ENCODE measurements at places on chromosomes 6 and 20.
A peak's percentile ranks its signal among the peaks of the same experiment; 100 is the strongest.

DNA sequence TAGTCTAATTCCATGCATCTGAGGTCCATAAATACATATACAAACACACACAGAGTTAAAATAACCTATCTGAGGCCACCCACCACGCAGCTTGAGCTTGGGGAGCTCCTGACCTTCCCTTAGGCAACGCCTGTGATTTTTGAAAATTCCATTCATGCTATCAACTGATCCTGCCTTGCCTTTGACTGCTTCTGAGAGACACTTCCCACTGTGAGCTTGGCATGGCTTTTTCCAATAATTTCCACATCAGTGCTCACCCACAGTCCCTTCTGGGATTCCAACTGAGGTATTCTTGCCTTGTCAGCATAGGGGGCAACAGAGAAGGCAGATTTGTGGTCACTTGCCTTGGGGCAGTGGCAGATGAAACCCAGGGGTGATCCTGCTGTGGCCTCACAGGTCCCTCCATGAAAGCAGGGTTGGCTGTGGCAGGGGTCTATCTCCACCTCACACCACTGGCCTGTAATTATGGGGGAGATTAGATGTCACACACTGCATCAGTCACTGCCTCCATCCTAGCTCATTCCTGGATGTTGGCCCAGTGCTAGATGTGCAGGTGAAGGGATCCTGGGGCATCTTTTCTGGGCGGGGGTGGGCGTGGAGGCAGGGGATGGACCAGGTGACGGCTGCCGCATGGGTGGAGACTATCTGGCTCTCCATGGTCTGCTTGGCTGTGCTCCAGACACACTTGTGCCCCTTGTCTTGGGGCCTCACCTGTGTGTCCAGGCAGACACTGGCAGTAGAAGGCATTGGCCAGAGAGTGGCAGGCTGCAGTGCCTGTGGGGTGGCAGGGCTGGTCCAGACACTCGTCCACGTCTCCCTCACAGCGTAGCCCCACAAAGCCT lies 11.2 kb upstream of the GPSM3 start:
- no peak for DNase-seq

- DNase-seq: no peak
These were observed 19.4 kb upstream of the TULP1 start for GRCh38 chr6:35532126-35532525.

GRCh38 chr20:58071991-58072390 lies 156.5 kb downstream of the ANKRD60 start:
- no peak for DNase-seq

- DNase-seq: no peak
These were observed 938.1 kb upstream of the EPHA7 start for GRCh38 chr6:94357381-94357980.

DNA sequence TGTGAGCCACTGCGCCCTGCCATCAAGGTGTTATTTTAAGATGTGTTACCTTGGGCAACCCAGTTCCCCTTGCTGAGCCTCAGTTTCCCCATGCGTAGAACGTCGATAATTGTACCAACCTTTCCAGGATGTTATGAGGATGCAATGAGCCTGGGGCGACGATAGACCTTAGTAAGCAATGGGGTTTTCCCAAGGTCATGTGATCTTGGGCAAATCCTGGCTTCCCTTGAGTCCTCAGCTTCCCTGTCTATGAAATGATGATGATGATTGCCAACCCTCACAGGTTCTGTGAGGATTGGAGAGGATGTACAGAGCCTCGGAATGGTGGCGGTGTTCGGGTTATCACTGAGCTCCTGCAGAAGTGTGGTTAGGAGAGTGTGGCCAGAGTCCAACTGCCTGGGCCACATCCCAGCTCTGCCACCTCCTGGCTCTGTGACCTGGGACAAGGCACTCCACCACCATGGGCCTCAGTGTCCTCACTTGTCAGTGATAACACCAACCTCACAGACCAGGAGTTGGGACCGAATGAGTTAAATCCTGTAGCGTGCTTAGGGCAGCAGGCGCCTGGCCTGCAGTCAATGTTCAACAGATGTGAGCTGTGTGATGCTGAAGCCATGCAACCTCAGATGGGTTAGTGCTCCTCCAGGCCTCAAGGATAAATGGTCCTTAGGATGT lies 23.4 kb downstream of the SIRPA start:
- no peak for DNase-seq

DNA sequence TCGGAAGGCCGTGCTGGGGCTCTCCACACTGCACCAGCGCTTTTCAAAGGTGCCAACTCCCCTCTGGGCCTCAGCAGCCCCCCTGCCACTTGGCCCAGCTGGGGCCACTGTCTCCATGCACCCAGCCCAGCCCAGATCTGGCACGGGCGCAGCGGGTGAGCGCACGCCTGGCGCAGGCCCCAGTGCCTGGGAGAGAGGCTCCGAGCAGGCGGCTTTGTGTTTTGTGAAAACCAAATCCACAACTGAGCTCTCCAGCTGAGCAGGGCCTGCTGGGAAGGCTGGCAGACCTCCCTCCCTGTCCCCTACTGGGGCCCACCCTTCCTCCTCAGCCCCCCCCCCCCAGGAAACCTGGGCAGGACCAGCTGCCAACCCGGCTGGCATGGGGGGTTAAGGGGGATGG lies 17.0 kb downstream of the MDGA1 start:
- no peak for DNase-seq

- no peak for DNase-seq
These were observed 5.4 kb downstream of the TLDC2 start for GRCh38 chr20:36881331-36881730.

DNA sequence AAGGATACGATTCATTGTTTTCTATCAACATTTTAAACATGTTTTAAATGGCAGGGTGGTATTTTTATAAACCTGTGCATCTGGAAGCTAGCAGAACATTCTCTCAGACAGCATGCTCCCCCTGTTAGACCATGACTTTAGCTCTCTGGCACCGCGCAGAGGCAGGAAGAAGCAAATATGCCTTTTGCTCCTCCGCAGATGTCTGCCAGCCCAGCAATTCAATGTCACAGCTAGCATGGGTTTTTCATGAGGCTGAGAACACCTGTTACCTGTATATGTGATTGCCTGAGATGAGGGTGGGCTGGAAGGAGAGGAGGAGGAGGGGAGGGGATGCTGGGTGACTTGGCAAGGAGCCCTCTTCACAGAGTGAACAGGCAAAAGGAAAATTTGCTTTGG lies 6.7 kb downstream of the MTCH1 start:
- DNase-seq: no peak

- no peak for DNase-seq
These were observed 408.1 kb upstream of the MARCKS start for GRCh38 chr6:113449051-113449450.

GRCh38 chr6:8881663-8882062 lies 446.3 kb upstream of the SLC35B3 start:
- no peak for DNase-seq

- no peak for DNase-seq
These were observed 161.9 kb downstream of the CDK19 start for GRCh38 chr6:110653381-110653780.

- DNase-seq: peak; percentile 5
These were observed 143.4 kb upstream of the RPS6KA2 start for GRCh38 chr6:166770216-166771116.

GRCh38 chr6:6783721-6784120 lies 195.2 kb downstream of the LY86 start:
- DNase-seq: no peak
